ENCODE measurements at places on chromosomes 2 and 18.
A peak's percentile ranks its signal among the peaks of the same experiment; 100 is the strongest.

GRCh38 chr2:111519071-111519470 lies 364.9 kb downstream of the ANAPC1 start:
- no peak for DNase-seq

DNA sequence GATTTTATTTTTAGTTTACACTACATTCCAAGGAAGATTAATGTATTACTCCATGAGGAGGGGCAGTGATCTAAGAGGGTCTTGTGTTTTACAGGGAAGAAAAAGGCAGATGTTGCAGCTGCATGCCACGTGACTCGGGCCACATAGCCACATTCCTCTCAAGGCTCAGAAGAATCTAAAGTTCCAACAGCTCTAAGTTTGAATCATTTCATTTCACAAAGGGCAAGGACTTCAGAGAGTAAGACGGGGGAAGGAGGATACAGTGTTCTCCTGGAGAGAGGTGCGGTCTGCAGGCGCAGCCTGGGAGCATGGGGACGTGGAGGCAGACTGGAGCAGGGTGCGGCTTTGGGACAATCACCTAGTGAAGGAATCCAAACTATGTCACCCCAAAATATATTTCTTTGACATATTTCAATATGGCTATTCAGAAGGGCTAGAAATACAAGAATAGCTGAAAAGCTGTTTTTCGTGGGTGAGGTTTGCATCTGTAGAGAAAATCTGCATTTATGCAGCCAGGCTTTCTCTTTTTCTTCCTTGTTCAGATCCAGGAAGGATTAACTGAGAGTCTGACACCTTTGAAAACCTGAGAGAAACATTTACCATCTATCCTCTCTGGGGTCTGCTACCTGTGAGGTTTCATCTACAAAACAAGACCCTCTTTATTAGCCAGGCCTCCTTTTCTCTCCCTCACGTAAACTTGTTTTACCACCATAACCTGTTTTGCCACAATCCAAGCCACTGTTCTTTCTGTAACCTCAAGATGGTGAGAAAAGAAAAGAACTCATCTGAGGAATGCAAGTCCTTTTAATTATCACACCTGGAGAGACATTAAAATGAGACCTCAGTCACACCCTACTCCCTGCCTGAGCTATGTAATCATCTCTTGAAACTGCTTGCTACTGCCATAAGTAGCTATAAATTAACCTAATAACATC lies 165.1 kb upstream of the NDUFV2 start:
- no peak for DNase-seq

DNA sequence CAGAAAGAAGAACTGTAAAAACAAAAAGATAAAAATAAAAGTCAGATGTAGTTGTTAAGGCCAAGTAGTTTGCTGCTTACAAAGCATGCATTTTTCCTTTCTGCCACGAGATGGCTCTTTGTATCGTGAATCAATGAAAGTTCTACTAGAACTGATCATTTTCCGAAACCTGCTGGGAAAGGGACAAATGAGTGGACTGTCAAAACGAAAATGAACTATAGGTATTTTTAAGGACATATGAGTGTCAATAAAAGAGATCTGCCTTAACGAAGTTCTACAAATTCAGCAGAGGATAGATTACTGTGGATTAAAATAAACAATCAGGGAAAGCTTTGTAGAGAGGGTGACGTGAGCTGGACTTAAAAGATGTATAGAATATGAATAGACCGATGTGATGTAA lies 15.0 kb upstream of the ELOA2 start:
- DNase-seq: peak; percentile 25

DNA sequence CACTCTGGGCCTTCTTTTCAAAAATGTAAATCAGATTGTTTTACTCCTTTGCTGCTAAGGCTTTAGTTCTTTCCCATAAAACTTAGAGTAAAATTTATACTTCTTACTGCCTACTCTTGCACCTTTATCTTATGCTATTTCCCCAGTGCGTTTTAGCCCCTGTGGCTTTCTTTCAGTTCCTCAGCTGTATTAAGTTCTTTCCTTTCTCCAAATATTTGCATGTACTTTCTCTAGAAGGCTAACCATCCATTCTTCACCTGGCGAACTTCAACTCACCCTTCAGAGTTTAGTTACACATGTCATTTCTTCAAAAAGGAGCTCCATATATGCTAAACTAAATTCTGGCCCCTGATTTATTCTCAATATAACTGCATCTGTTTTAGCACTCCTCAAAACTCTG lies 160.7 kb downstream of the FSHR start:
- DNase-seq: no peak

- DNase-seq: no peak
These were observed 89.9 kb downstream of the SOX11 start for GRCh38 chr2:5782103-5782502.

DNA sequence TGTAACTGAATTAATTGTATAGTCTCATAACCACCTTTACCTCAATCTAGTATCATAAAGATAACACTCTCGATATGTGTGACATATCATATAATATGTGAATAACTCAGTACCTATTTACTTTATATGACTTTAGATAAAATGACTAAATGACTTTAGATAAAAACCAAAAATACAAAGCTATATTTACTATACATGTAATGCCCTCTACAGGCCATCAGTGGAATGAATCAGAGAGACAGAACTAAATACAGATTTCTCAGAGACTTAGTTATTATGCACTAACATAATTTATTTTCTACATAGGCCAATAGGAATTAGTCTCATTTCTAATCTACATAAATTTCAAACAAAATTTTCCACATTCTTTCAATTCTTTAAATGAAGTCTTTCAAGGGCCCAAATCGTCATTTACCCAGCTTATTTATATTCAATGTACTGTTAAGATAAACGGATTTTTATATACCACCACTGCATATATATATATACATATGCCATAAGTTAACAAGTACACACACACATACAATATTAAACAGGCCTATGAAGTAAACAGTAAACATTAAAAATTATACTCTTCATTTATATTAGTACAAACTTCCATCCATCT lies 219.9 kb downstream of the EXOC6B start:
- no peak for DNase-seq

Measured in SHP77 (cell line).